ENCODE measurements at places on chromosomes 3 and 15.

GRCh38 chr3:69212411-69213160, 90.2 kb upstream of the LMOD3 start:
- DNase-seq: no peak

DNA sequence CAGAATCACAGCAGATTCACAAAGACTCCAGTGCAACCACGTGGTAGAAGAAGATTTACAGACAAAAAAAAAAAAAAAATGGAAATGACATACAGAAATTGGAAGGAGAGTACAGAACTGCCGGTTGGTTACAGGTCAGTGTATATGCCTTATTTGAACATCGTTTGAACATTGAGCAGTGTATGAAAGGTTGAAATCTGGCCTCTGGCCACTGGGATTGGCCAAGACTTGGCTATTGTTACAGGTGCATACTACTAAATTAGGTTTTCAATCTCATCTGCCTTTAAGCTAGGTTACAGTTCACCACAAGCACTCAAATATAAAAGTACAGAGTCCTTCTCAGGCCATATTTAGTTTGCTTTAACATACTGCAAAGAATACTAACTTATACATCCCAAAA, 59.8 kb downstream of the THBS1 start:
- DNase-seq: no peak

GRCh38 chr3:184186184-184186901, at the start of gene ABCF3:
Gene ABCF3, plus strand, starts transcription at chr3:184186199. Its CDS starts 9 bp downstream, at chr3:184186208.
- no peak for DNase-seq

GRCh38 chr3:152491922-152492321, 223.2 kb downstream of the MBNL1 start:
- no peak for DNase-seq

DNA sequence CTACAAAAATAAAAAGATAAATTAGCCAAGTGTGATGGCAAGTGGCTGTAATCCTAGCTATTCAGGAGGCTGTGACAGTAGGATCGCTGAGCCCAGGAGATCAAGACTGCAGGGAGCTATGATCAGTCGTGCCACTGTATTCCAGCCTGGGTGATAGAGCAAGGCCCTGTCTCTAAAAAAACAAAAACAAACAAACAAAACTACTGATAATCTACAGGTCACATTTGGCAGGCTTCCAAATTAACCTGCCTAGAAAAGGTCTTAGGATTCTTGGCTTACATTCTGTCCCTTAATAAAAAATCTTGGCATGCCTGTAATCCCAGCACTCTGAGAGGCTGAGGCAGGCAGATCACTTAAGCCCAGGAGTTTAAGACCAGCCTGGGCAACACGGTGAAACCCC, 33.4 kb upstream of the SETD2 start:
- DNase-seq: no peak

- DNase-seq: no peak
These were observed 227.6 kb downstream of the NECTIN3 start for GRCh38 chr3:111299192-111299615.

DNA sequence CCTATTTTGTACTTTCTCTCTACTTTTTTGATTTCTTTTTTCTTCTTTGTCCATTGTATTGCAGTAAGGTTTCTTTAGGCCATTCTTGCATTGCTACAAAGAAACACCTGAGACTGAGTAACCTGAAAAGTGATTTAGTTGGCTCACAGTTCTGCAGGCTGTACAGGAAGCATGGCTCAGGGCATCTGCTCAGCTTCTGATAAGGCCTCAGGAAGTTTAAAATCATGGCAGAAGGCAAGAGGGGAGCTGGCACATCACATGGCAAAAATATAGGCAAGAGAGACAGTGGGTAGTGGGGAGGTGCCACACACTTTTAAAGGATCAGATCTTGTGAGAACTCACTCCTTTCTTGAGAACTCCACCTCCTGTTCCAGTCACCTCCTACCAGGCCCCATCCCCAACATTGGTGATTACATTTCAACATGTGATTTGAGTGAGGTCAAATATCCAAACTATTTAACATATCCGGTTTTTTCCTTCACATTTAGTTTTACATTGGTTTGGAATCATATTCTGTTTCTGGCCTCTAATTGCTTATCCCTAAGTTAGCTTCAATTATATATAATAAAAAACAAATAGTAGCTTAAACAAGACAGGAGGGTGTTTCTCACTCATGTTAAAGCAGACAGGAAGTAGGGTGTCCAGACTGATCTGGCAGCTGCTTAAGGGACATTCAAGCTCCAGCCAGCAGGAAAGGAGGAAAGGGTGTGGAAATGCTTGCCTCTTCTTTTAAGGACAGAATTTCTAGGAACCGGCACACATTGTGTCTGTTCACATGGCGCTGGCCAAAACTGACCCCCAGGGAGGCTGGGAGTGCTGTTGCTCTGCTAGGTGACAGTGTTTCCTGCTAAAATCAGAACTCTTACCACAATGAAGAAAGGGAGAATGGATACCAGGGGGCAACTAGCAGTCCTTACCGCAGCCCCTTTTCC, 28.8 kb upstream of the SKOR1 start:
- DNase-seq: no peak

- no peak for DNase-seq
These were observed 668.3 kb upstream of the ZNF385D start for GRCh38 chr3:22419261-22419660.

DNA sequence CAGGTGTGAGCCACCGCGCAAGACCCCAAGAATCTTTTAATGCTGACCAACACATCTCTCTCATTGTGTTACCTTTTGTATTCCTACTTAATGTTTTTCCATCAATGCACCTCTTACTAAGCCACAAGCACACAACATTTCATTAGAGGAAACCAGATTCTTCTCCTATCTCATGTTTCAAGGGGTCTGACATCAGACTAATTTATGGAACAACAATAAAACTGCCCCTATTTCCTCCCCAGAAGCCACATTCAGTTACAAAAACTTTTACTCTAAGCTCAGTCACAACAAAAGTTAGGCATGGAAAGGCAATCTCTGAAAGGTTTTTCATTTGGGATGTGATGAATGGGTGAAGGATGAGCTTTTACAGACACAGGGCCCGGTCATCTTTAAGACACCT, 251.8 kb downstream of the MAGI1 start:
- no peak for DNase-seq

DNA sequence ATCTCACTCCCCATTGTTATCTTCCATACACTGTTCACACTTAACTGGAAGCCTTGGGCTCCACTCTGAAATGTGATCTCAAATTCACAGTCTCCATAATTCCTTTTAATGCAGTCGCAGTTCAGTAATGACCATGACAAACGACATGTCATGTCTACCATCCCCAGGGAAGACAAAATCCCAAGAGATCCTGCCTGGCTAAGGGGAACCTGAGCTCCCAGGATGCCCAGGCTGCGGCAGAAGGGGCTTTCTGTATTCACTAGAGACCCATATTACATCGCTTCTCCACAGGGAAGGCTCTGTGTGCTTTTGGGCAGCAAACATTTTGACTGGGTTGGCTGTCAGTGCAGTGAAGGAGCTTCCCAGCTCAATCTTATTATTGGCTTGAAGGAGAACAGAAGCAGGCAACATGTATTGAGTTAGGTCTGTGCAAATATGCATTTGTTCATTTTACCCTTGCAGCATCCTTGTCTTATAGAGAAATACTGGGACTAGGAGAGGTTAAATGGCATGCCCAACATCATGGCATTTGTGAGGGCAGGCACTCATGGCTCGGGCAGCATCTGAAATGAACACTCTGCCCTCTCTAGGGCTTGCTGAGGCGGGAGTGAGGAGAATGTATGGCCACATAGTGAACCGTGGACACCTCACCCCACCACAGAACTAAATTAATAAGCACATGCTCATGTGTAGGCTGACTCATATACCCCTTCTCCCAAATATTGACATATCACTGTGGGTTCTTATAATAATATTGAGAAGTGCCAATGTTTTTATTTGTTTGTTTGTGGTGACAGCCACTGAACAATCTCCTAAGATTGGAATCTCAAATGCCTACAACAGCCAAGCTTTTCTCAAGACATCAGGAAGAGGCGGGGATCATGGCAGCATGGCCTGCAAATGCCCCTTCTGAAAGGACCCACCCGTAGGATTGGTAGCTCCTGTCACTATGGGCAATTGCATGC, 141.6 kb upstream of the FOXB1 start:
- DNase-seq: no peak

DNA sequence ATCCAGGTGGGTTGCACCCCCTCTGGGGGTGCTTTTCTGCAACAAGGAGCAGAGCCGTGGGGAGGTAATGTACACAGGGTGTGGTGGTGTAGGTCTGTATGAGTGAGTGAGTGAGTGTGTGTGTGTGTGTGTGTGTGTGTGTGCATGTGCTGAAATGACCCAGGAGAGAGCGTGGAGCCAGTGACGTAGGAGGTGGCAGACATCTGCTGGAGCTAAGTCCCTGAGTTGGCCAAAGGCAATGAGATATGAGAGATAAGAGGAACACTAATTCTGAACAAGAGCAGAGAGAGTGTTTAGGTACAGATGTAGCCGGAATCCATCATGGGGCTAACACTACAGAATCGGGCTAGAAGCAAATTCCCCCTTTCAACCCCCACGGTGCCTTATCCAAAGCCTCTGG, 27.6 kb downstream of the BDH1 start:
- DNase-seq: no peak

DNA sequence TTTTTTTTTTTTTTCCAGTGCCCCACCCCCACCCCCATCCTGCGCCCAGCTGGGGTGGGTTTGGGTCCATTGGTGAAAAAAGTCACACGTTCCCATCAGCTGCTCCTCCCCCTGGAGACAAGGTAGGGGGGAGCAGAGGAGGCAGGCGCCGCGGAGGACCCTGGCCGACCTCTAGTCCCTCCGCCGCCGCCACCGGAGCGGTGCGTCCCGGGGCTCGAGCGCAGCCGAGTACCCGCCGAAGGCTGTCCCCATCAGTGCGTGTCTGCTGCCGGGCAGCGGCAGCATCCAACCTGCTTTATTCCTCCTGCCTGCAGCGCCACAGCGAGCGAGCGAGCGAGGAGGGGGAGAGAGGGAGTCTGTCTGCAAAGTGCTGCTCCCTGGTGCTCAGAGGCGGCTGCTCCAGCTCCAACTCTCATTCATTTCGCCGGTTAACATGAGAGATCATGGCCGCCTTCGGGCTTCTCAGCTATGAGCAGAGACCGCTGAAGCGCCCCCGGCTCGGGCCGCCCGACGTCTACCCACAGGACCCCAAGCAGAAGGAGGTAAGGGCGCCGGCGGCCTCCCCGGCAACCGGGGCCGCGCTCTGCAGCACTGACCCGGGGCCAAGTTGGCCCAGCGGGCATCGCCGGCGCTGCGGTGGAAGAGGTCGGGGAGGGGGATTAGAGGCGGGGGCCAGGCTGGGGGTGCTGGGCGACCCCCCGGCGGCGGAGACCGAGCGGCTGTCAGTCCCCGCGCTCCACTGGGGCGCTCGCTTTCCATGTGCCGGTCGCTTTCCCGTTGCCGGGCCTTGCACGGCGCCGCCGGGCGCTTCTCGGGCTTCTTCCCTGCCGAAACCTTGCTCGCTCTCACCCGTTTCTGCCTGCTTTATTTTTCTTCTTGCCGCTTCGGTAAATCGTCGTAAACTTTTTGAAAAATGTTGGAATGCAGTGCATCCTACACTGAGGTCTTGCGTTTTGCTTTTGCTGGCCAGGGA, 1.3 kb downstream of the MED12L start:
- DNase-seq: peak; percentile 75

GRCh38 chr3:153634683-153635082, 472.7 kb downstream of the RAP2B start:
- no peak for DNase-seq

DNA sequence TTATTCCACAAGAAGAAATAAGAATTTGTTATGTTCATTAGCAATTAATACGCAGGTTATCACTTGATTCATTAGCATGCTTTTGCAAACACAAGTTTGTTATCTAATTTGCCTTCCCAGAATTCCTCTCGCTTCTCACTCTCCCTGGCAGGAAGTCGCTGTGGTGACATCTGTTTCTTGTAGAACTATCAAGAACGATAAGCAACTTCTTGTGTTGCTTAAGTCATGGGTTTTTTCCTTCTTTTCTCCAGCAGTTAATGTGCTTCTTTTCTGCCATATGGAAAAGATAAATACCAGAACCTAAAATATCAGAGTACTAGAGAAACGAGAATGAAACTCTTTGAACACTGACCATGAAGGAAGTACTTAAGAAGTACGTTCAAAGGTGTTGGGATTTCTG, 99.8 kb upstream of the CHMP2B start:
- DNase-seq: no peak

DNA sequence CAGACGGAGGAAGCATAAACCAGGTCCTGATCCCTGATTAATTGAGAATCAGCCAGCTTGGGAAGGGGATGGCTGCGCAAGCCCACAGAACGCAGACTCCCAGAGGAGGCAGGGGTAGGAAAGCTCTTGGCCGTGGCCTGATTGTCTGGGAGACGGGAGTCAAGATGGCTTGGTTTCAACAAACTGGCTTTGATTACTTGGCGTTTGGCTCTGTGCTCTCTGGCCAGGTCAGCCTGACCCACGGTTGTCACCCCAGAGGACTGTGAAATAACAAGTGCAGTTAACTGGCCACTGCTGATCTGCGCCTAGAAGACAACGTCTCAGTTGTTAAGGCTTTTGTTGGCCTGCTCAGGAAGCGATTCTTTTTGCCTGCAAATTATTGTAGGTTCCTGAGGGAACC, 387.0 kb upstream of the PROK2 start:
- no peak for DNase-seq

- DNase-seq: no peak
These were observed 467.0 kb downstream of the NSUN3 start for GRCh38 chr3:94529816-94530215.
